ENCODE measurements at places on chromosomes 5 and 9.

- DNase-seq: no peak
Observed at GRCh38 chr5:12413075-12413474, 508.8 kb upstream of the CTNND2 start.

- no peak for DNase-seq
Observed at GRCh38 chr5:42429694-42430093, 6.5 kb downstream of the GHR start.

GRCh38 chr9:35521708-35522107 is 31.8 kb downstream of the RUSC2 start:
- no peak for DNase-seq

GRCh38 chr5:72141440-72142355 is 34.4 kb downstream of the MAP1B start:
- no peak for DNase-seq

- no peak for DNase-seq
Observed at GRCh38 chr5:62112689-62113228, 193.2 kb upstream of the KIF2A start.

DNA sequence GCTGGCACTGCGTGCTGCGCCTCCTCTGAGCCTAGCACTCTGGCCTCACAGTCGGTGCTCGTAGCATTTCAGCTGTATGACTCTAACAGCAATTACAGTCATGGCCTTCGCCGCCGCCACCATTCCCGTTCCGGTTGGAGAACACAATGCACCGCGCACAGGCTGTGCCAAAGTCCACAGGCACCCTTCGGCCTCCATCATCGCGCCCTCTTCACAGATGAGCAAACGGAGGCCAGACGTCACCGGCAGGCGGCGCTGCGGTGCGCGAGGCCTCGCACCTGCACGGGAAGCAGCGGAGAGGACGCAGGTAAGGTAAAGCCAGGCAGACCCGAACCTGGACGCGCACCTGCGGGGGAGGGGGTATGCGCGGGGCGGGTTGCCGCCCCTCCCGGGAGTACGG is 128.9 kb downstream of the BARX1 start:
- DNase-seq: no peak

GRCh38 chr5:134145779-134146581 is 30.8 kb downstream of the SKP1 start:
- DNase-seq: no peak

GRCh38 chr5:8381972-8382371 is 513.0 kb downstream of the MTRR start:
- no peak for DNase-seq

DNA sequence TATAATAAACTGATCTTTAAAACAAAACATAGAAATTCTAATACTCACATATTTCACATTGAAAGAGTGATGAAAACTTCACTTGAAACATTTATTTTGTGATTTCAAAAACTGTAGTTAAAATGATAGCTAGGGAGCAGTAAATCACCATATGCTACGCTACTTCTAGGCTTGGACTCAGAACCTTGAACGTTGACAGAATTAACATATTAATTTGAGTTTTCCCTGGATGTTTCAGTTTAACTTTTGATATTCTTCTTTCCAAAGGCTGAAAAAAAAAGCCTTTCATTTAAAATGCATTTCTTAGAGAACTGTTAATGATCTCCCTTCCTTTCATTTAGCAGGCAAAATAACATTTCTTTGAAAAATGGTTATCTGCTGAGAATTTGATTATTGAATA is 307.8 kb upstream of the SGCD start:
- DNase-seq: no peak

DNA sequence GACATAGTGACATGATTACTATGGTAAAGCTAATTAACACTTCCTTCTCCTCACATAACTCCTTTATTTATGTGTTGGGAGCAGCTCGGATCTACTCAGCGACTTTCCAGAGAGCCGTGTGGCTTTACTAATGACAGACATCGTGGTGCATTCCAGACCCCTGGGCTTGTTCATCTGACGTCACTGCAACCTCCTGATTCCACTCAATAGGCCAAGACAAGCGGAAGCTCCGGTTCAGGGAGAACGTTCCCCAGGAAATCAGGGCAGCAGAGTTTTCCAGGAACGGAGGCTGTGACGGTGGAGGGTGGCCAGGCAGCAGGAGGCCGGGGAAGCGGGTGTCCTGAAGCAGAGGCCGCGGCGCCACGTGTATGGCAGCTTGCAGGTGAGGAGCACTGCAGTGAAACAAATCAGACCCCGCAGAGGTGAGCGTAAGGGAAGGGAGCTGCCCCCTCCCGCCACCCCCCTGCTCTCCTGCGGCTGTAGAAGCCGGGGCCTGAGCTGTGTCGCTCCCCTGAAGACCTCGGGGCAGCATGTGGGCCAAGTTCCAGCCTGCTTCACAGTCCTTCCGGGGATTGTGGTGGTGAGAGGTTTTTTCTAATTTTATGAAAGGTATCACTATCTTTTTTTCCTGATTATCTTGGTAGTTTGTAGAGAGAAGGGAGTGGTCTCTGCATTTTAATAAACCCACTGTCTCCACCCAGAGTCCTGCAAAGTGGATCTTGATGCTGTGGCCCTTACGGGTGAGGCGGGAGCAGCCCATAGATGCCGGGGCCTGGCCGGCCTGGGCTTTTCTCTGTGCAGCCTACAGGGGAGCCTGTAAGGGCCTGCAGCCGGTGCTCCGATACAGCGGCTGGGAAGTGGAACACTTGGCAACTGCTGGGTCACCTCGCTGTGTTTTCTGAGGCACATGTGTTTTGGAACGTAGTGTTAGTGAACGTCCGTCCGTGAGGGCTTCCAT is 220.4 kb upstream of the IRX4 start:
- DNase-seq: no peak

- DNase-seq: no peak
Observed at GRCh38 chr5:20368571-20369517, 380.8 kb upstream of the CDH18 start.

DNA sequence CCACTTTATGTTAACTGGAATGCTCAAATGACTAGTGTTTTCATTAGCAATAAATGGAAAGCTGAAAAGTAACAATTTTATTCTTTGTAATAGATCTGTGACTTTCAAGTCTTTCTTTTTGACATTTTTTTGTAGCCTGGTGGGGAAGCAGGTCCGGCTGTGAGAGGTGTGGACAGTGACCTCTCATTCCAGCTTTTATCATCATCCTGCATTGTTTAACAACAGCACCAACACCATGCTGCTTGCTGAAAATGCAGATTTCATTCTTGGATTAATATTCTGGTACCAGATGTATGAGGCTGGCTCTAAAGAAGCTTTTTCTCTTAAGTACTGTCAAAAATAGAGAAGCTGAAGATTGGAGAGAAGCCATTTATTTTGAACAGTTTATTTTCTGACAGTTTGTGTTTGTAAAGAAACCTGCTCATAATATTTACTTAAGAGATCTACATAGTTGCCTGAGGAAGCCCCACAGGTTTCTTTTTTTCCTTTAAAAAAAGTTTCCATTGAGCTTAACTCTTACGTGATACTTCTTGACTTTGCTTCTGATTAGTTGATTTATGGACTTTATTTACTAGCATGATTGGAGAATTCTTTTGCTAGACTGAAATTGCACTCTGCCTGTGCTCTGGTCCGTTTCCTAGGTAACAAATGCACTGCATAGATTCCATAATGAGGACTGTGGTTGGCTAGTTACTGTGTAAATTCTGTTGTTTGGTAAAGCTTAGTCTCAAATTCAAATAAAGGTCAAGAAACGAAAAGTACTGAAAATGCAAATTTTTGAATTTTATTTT is 3.4 kb downstream of the KIAA1958 start:
- no peak for DNase-seq

- DNase-seq: no peak
Observed at GRCh38 chr5:178466342-178466741, 123.9 kb downstream of the COL23A1 start.

DNA sequence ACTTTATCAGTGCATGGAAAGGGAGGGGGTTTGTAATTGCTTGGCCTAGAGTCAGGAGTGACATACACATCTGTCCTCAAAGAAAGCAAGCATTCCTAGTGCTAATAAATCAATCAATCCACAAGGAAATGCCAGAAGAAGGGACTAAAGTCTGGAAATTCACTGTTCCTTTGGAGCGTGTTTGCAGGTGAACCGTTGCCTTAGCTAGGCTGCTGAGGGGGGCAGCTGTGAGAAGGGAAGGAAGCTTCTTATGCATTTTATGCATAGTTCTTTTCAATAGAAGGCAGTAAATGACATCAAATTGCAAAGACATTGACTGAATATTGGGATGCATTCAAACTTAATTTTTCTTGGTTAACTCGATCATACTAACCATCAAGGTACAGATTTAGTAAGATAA is 1092.5 kb upstream of the SEMA6A start:
- DNase-seq: no peak

- DNase-seq: no peak
Observed at GRCh38 chr9:123400926-123401503, 45.0 kb downstream of the CRB2 start.

DNA sequence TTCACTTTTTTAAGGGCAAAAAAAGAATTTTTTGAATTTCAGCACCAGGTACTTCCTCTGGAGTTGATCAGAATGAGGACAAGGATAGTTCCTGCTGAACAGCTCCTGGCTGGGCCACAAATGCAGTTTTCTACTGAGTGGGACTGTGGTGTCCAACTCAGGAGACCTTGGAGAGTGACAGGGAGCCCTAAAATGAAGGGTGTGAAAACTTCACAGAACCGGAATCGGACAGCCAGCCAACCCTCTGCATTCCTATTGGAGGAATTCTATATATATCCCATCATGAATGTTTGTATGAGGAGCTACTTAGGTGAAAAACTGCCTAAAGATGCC is 40.6 kb downstream of the ANKH start:
- DNase-seq: no peak

DNA sequence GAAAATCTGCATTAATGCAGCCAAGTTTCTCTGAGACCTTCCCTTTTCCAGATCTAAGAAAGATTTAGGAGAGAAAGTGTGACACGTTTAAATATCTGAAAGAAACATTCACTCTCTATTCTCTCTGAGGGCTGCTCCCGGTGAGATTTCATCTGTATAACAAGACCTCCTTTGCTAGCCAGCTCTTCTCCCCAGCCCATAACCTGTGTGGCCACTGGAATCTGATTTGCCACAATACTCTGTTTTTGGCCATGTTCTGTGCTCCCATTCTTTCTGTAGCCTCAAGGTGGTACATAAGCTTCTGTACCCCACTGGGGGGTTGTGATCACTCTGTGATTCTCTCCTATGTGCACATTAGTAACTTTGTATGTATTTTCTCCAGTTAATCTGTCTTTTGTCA is 291.0 kb upstream of the SEMA6A start:
- DNase-seq: no peak

DNA sequence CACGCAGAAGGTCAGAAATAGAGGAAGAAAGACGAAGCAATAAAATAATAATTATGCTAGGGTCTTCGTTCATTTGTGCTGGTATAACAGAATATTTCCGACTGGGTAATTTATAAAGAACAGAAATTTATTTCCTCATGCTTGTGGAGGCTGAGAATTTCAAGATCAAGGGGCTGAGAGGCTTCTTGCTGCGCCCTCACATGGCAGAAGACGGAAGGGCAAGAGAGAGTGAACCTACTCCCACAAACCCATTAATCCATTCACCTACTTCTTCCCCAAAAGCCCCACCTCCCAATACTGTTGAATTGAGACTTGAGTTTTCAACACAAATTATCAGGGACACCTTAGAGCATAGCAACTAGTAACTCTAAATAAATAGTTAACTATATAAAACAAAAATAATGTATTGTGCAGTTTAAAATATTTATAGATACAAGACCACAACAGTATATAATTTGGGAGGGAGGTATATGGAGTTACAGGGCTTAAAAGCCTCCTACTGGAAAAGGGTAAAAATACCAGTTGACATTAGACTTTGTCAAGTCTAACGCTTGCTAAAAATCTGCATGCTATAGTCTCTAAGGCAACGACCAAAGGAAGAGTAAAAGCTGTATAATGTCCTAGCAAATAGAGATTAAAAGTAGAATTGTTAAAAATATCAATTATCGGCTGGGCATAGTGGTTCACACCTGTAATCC is 40.3 kb upstream of the NAA35 start:
- no peak for DNase-seq

- DNase-seq: no peak
Observed at GRCh38 chr5:170421826-170422225, 32.7 kb upstream of the KCNMB1 start.

GRCh38 chr5:159095151-159095721 is 4.5 kb downstream of the EBF1 start:
- no peak for DNase-seq

DNA sequence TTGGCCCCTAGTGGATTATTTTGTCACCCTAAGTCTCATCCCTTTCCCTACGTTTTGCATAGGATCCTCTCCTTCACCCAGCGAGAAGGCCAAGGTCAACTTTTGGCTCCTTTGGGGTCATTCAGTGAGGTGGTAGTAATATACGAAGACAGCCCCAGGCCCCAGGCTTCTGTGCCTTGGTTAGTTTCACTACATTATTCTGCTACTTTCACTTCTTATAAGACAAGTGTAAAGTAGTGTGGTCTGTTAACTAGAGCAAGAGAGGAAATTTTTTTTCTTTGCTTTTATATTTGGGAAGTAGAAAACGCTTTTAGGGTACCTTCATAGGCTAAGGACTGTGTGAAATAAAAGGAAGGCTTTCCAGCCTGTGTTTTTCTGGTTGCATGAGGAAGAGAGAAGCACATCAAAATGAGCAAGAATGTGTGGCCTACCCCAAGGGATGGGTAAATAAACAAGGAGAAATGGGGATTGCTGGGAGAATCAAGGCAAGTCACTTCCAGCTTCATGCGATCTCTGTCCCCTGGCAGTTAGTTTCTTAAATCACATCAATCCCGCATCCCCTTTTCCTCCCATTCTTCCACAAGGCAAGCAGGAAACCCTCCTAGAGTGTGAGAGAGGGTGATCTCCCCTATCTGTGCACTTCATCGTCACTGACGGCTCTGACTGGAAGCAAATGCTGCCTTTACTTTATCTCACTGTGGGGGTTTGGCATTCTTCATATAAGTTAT is 677.0 kb upstream of the WWC1 start:
- no peak for DNase-seq

GRCh38 chr9:129270205-129270604 is 92.1 kb upstream of the IER5L start:
- no peak for DNase-seq

- no peak for DNase-seq
Observed at GRCh38 chr5:146515473-146516150, 378 bp downstream of the GPR151 start.

GRCh38 chr5:125823572-125823971 is 599.6 kb upstream of the GRAMD2B start:
- no peak for DNase-seq

- no peak for DNase-seq
Observed at GRCh38 chr5:119302916-119303897, 52.6 kb upstream of the TNFAIP8 start.

GRCh38 chr9:4642351-4642750 is 19.7 kb upstream of the PLPP6 start:
- DNase-seq: no peak

DNA sequence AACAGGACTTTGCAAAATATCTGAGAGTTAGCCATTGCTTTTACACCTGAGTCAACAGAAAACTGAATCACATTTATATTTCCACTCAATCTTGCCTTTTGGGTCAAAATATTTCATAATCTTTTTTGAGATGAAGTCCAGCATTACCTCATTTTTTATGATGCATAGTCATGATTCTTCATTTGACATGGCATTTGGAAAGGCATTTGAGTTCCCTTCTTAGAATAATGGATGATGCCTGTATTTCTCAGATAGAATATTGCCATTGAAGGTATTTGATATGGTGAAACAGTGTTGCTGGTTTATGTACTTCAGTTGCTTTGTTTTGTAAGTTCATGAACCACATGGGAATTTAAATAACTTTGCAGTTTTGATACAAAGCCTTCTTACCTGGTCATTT is 180.4 kb downstream of the PRR16 start:
- DNase-seq: no peak

Data from SIG-M5 (cell line).